Fibroblast of lung (primary cell): ENCODE measurements at places on chromosomes 13 and 19. TPM values are rescaled to one million over a fixed set of nuclear protein-coding genes. Genes with fewer than 3 reads are reported as not detected.

MED29 gene
- total RNA-seq: 15.4 and 23.0 TPM in 2 replicates

ETV2 gene
- total RNA-seq: 0.50 and 0.51 TPM in 2 replicates

DNAAF3 gene
- under 0.01 and 0.17 TPM in 2 replicates for total RNA-seq

DUXA gene
- total RNA-seq: not detected in 2 replicates

FPR2 gene
- not detected in 2 replicates for total RNA-seq

ADM5 gene
- 0.26 and 0.33 TPM in 2 replicates for total RNA-seq

VSTM1 gene
- total RNA-seq: not detected in 2 replicates
